ENCODE measurements at places on chromosomes 16 and 17. TPM values are rescaled to one million over a fixed set of nuclear protein-coding genes. Genes with fewer than 3 reads are reported as not detected.

The CCDC78 gene
- total RNA-seq = 6.1 TPM

The NAGLU gene
- total RNA-seq = 49.2 TPM

DNA sequence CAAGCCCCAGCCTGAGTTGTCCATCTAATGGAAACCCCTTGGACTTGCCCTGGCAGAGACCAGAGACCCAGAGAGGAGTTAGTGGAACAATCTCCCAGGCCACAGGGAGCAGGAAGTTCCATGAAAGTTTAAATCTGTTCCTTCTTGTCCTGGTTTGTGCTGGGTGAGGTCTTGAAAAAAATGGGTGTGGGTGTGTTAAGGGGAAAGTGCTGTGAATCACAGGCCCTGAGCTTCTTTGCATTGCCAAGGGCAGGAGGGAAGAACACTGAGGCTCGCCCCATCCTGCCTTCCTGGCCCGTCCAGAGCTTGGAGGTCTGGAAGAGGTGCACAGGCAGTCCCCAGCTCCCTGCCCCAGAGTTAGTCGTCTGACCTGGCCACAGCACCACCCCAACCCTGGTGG lies 2.3 kb downstream of the ADORA2B start:
- DNase-seq = no peak

GRCh38 chr16:19718624-19718965 lies 524 bp downstream of the IQCK start:
- no peak for DNase-seq

- DNase-seq = no peak
These were observed 49.9 kb upstream of the SREBF1 start for GRCh38 chr17:17886726-17887125.

- DNase-seq = peak; percentile 32
These were observed 5.9 kb downstream of the TRPV1 start for GRCh38 chr17:3603119-3603869.

GRCh38 chr17:44137891-44138709 lies 3.6 kb upstream of the HROB start:
- DNase-seq = peak; percentile 98

DNA sequence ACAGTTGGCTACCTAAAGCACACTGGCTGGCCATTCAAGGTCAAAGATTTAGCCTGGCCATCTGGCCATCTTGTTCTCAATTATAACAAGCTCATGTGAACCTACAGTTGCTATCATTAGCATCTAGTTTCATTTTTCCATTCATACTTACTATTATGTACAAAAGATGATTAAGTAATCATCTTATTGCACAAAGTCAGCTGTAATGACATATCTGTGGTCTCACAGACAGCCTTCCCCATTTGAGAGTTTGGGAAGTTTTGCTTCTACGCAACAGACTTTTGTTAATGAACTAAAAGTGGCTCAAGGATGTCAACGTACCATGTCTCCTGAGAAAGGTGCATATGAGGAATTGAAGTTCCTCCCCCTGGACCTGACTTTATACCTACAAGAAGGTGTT lies 51.3 kb downstream of the HS3ST3B1 start:
- no peak for DNase-seq

DNA sequence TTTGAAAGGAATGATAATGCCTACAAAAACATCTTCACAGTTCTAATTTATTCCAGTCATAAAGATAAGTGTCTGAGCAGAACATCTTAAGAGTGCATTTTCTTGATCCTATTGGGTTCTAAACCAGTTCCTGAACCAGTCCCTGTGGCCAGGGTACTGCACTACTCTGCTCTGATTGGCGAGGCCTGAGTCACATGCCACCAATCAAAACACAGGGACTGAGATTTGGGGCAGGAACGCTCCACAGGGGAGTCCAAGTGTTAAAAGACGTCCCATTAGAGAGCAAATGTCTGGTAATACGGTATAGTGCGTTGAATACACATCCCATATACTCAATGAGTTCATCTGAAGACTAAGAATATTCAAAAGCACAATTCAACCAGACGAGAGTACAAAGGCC lies 3.0 kb upstream of the NUP93 start:
- DNase-seq = no peak

GRCh38 chr16:1169285-1170075 lies 16.6 kb downstream of the CACNA1H start:
- no peak for DNase-seq

The SHPK gene
- total RNA-seq = 16.0 TPM

GRCh38 chr16:66651474-66651765 lies 45.1 kb downstream of the CMTM4 start:
- DNase-seq = no peak

GRCh38 chr17:62705778-62706597 lies 78.5 kb downstream of the MRC2 start:
- no peak for DNase-seq

The ENO3 gene
- total RNA-seq = 5.8 TPM

DNA sequence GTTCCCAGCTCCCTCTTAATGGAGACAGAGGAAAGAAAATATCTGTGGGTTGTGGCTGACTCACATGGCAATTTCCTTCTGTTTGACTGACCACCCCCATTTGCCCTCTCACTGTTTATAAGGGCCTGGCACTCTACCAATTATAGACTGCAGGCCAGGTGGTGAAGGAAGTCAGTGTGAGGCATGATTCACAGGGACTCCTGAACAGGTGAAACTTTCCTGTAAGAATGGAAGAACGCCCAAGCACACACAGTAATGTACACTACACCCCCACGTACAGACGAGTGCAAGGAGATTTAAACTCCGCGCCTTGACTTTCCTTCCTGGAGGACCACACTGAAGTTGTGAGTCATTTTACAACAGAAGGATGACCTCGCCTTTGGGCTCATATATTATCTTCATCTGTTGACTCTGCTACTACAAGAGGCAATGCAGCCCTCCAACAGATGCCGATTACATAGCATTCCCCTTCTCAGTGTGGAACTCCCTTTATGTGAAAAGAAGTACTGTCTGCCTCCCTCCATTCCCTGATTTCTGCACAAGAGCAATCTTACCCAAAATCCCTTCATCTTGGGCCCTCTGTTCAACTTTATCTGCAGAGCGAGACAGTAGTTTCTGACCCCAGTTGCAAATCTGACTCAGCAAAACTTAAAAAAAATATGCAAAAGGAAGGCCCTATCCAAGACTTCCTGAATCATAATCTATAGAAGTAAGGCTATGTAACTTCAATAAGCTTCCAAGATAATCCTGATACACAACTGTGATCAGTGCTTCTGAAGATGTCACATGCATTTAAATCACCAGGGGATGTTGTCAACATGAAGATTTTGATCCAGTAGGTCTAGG lies 163.6 kb downstream of the SHISA6 start:
- peak; percentile 83 for DNase-seq

DNA sequence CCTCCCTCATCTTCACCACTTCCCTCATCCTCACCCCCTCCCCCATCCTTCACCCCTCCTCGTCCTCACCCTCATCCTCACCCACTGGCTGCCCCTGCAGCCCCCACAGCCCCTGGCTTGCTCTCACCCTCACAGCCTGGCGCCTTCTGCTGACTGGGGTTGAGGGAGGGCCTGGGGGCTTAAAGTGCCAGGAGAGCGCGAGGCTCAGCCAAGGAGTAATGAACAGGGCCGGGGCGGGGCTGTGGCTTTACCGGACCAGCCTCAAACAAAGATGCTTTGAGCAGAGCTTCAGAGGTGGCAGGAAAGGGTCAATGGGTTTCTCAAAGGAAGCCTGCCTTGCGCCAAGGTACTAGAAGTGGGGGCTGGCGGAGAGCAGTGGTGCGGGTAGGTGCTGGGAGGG lies at the start of gene PRSS33:
Gene PRSS33, minus strand, starts transcription at position 155 of the 400 bp plus-strand sequence. CDS start 1,013 bp downstream, outside the sequence.
- DNase-seq = no peak

GRCh38 chr17:12667299-12667958 lies 1.7 kb downstream of the MYOCD start:
- DNase-seq = no peak

DNA sequence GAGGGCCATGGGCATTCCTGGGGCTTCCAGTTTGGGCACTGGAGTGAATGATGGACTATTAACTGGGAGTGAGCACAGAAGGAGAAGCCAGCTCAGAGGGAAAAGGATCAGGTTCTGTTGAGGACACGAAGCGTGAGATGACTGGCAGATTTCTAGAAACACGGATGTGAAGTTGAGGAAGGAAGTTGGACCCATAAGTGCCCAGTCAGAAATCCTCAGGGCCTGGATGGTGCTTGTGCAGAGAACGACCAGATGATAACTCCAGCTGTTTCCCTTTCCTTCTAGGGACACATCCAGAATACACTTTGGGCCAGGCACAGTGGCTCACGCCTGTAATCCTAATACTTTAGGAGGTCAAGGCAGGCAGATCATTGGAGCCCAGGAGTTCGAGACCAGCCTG lies 23.3 kb upstream of the ANKRD40CL start:
- no peak for DNase-seq

GRCh38 chr16:13305019-13305755 lies 403.8 kb downstream of the SHISA9 start:
- DNase-seq = no peak

GRCh38 chr17:2691965-2692780 lies 19.4 kb downstream of the CLUH start:
- DNase-seq = no peak

The TMEM204 gene
- 1.2 TPM for total RNA-seq

The TMIGD1 gene
- total RNA-seq = not detected

GRCh38 chr17:79092567-79092966 lies 17.9 kb downstream of the ENGASE start:
- DNase-seq = no peak

- no peak for DNase-seq
These were observed 327.6 kb downstream of the GRIN2A start for GRCh38 chr16:9854675-9855074.

- DNase-seq = no peak
These were observed 31.2 kb downstream of the NXN start for GRCh38 chr17:948284-948852.

The SSTR5 gene
- not detected for total RNA-seq

GRCh38 chr17:80460429-80460834 lies 16.0 kb downstream of the NPTX1 start:
- no peak for DNase-seq

The ABCA5 gene
- total RNA-seq = 5.5 TPM

DNA sequence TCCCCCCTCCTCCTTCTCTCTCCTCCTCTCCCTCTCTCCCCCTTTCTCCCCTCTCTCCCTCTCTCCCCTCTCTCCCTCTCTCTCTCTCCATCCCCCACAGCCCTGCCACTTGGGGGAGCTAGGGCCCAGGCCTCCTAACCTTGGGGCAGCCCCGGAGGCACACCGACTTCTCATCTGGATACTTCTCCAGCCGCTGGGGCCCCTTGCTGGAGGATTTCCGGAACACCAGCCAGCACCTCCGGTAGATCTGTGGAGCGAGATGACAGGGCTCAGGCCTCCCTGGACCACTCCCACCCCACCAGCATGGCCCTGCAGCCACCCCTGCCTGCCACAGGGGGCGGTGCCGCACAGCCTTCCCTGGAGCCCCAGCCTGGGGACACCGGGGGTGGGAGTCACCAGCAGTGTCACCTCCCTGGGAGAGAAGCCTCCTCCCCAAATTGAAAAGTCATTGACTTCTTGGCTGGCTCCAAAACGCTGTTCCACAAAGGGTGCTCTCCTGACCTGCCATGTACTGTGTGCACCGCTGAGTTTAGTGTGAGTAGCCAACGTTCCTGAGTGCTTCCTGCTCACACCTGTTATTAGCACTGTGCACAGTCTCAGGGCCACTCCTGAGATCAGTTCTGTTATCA lies 10.5 kb downstream of the DOK4 start:
- DNase-seq = no peak

The HOXB13 gene
- total RNA-seq = not detected

- no peak for DNase-seq
These were observed 42.0 kb upstream of the KCNJ2 start for GRCh38 chr17:70127221-70127873.

DNA sequence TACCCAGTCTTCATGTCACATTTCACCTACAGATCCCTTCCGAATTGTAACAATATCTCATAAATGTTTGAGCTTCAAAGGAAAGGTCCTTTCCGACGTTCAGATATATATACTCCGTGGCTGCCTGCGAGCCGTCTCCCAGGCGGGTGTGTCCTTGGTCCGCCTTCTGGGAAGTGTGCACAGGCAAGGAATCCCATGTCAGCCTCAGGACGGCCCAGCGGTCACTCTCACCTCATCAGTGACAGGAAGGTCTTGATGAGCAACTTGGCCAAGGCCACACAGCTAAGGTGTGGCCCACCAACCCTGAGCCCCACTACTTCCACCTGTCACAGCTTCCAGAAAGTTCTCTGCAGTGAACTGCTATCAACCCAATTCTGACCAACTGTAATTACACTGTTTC lies 4.3 kb downstream of the LMF1 start:
- no peak for DNase-seq

The TBX2 gene
- 7.7 TPM for total RNA-seq
